ENCODE measurements at places on chromosomes 1 and 21.

DNA sequence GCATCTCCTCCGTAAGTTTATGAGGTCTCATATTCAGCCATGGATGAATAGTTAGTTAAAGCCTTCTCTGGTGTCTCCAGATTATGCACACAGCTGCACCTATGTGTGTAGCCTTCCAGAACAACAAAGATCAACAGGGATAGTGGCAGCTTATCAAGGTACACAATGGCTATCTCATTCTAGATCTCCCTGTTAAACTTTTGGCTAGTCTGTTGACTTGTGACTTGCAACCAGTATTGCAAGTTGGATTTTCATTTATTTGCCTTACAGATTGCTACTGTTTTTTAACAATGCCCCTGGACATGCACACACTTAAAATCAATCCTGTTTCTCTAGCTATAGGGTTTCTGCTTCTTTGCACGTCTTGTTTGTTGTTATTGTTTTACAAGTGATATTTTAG is 363.2 kb downstream of the OMA1 start:
- no peak overlapping the region for H3K4me3 ChIP-seq
- no peak overlapping the region for H3K27ac ChIP-seq
- DNase-seq = no peak
- H3K27me3 ChIP-seq = no peaks in the 10 kb centered on the region

GRCh38 chr1:239274242-239274830 is 112.0 kb upstream of the CHRM3 start:
- H3K27me3 ChIP-seq = no peaks in the 10 kb centered on the region
- DNase-seq = no peak
- H3K27ac ChIP-seq = no peak overlapping the region

DNA sequence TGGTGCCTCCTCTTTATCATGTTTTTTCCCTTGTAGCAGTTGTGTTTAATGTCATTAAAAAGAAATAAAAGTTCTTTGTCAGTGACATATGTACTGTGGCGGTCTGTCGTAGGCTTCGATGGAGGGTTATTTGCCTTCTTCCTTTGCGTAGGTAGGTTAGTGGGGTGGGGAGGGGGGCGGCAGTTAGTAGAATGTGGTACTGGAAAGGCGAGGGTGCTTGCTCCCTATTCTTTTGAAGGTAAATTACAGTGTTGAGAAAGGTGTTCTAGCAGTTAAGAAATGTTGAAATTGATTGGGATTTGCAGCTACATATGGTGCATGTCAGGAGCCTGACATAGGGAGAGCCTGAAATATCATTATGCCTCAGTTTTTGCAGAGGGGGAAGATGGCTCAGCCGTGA is 11.9 kb downstream of the FNDC5 start:
- DNase-seq = no peak
- H3K4me1 ChIP-seq = no peaks in the 10 kb centered on the region
- H3K27me3 ChIP-seq = no peaks in the 10 kb centered on the region
- H3K36me3 ChIP-seq = peaks cover 66% of the 10 kb centered on the region
- no peak overlapping the region for H3K27ac ChIP-seq
- H3K4me3 ChIP-seq = no peak overlapping the region

- no peaks in the 10 kb centered on the region for H3K27me3 ChIP-seq
- DNase-seq = no peak
- H3K27ac ChIP-seq = no peak overlapping the region
- no peaks in the 10 kb centered on the region for H3K36me3 ChIP-seq
- H3K4me1 ChIP-seq = no peaks in the 10 kb centered on the region
- H3K4me3 ChIP-seq = no peak overlapping the region
These were observed 299.4 kb upstream of the LYPLAL1 start for GRCh38 chr1:218874313-218874712.

GRCh38 chr1:54163051-54163450 is 10.3 kb upstream of the CDCP2 start:
- H3K27me3 ChIP-seq = no peaks in the 10 kb centered on the region

DNA sequence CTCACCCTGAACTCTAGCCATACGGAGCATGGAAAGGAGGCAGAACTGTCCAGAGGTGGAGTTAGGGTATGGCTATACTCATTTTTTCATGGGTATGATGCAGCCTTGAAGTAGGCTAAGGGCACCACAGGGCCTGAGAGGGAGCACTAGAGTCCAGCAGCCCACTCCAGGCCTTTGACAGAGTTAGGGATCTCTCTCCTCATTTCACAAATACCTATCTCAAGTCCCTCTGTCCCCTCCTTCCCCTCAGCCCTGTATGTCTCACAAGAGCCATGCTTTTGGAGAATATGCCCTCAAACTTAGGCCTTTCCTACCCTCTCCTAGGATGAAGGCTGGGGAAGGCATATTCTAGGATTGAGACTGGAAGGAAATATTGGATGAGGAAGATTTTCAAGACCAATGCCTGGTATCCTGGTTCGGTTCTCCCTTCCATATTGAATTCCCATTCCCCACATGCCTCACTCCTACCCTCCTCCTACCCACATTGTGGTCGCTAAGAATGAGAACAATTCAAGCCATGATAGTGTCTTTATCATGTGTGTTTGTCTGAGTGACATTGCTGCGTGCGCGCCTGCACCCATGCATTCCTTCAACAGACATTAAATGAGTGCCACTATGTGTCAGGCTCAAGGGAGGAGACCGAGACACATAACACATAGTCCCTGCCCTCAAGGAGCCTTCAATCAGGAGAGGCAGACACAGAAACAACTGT is 2.6 kb upstream of the NECTIN4 start:
- H3K27ac ChIP-seq = no peak overlapping the region
- H3K36me3 ChIP-seq = no peaks in the 10 kb centered on the region
- no peak for DNase-seq
- H3K4me3 ChIP-seq = no peak overlapping the region
- H3K27me3 ChIP-seq = no peaks in the 10 kb centered on the region

GRCh38 chr21:38538353-38538752 is 40.1 kb upstream of the ERG start:
- no peaks in the 10 kb centered on the region for H3K27me3 ChIP-seq
- H3K4me3 ChIP-seq = no peak overlapping the region
- no peaks in the 10 kb centered on the region for H3K36me3 ChIP-seq
- DNase-seq = no peak

DNA sequence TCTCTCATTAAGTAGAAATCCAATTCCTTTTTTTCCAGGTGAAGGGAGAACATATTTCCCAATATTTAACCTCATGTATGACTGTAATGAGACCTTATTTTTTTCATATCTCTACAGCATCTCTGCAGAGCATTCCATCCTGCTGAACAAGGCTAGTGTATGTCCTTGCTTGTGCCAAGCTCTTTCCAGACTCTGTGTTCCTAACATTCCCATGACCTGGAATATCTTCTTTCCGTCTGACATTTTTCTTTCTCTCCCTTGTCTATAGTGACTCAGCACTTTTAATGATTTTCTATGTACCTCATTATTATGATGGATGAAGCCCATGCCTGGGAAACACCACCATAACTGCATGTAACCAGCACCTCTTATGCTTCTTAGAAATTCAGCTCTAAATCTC is 278.3 kb upstream of the NRIP1 start:
- H3K4me3 ChIP-seq = no peak overlapping the region
- H3K27ac ChIP-seq = no peak overlapping the region
- no peaks in the 10 kb centered on the region for H3K27me3 ChIP-seq
- no peaks in the 10 kb centered on the region for H3K36me3 ChIP-seq
- no peak for DNase-seq

GRCh38 chr1:178055093-178055492 is 38.8 kb upstream of the RASAL2 start:
- H3K36me3 ChIP-seq = no peaks in the 10 kb centered on the region
- no peak for DNase-seq
- H3K4me1 ChIP-seq = peaks cover 5% of the 10 kb centered on the region
- H3K27ac ChIP-seq = no peak overlapping the region
- H3K4me3 ChIP-seq = no peak overlapping the region
- no peaks in the 10 kb centered on the region for H3K27me3 ChIP-seq

- no peak overlapping the region for H3K4me3 ChIP-seq
- H3K36me3 ChIP-seq = no peaks in the 10 kb centered on the region
- H3K27me3 ChIP-seq = no peaks in the 10 kb centered on the region
These were observed 336.0 kb downstream of the NUF2 start for GRCh38 chr1:163657719-163658118.

DNA sequence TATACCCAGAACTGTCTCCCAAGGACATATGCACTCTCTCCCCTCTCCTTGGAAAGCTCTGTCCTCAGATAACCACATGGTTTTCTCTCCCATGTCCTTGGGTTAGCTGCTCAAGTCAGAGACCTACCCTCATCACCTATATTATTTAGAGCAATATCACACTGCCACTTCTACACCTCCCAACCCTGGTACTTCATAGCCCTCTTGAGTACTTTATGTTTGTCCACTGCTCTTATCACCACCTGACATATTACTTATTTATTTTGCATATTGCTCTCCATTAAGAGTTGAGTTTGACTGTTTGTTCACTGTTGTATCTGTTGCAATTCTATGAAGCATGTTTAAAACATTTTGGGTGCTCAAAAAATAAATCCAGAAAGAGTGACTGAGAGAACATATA is 126.3 kb upstream of the ATP1B1 start:
- no peak for DNase-seq
- no peak overlapping the region for H3K4me3 ChIP-seq
- no peaks in the 10 kb centered on the region for H3K27me3 ChIP-seq
- H3K4me1 ChIP-seq = no peaks in the 10 kb centered on the region

- peak overlapping the region; percentile 46 for H3K27ac ChIP-seq
- H3K4me3 ChIP-seq = no peak overlapping the region
- H3K4me1 ChIP-seq = peaks cover 36% of the 10 kb centered on the region
- H3K36me3 ChIP-seq = no peaks in the 10 kb centered on the region
These were observed 17.6 kb downstream of the GPR137B start for GRCh38 chr1:236159704-236160539.

DNA sequence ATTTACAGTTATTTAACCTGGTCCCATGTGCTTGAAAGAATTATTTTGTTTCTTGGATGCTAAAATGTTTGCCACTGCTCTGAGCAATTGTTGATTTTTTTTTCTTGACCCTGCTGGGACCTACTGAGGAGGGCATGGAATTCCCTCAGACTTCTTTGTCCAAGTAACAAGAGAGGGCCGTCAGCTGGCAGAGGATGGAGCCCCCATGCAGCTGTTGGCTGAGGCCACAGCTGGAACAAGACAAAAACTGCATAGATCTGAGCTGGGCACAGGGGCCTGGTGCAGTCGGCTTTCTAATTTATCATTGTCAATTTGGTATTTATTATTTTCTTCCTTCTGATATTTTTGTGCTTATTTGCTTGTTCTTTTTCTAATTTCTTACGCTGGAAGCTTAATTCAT is 39.6 kb upstream of the ABCG1 start:
- H3K36me3 ChIP-seq = no peaks in the 10 kb centered on the region
- H3K4me3 ChIP-seq = no peak overlapping the region
- no peak for DNase-seq
- no peaks in the 10 kb centered on the region for H3K4me1 ChIP-seq
- no peaks in the 10 kb centered on the region for H3K27me3 ChIP-seq

GRCh38 chr1:17304826-17305175 is 3.2 kb upstream of the PADI4 start:
- H3K27me3 ChIP-seq = no peaks in the 10 kb centered on the region
- no peak overlapping the region for H3K27ac ChIP-seq
- H3K4me3 ChIP-seq = no peak overlapping the region
- no peaks in the 10 kb centered on the region for H3K4me1 ChIP-seq

GRCh38 chr1:90768098-90768497 is 51.0 kb upstream of the BARHL2 start:
- H3K27ac ChIP-seq = no peak overlapping the region
- no peaks in the 10 kb centered on the region for H3K27me3 ChIP-seq
- no peaks in the 10 kb centered on the region for H3K36me3 ChIP-seq
- no peak overlapping the region for H3K4me3 ChIP-seq

- DNase-seq = no peak
- peaks cover 25% of the 10 kb centered on the region for H3K4me1 ChIP-seq
These were observed 486 bp upstream of the DSTYK start for GRCh38 chr1:205211839-205212536.

DNA sequence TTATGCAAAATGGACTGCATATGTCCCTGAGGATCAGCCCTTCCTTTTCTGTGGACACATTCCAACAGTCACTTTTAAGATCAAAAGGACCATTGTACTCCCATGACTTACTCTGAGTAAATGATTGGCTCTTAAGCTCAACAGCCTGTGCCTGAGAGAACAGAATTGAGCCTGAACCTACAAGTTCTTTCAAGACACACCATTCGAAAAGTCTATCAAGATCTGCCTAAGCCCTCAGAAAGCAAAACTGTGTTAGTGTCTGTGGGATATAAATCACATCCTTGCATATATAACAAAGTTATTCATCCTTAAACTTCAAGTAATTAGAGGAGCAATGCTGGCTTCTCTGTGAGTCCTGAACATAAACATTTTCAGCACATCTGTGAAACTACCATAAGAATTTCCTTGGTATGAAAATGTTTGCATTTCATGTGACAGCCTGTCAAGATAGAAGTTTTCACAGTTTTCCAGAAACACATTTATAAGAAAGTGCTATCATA is 41.6 kb downstream of the PCNX2 start:
- no peaks in the 10 kb centered on the region for H3K4me1 ChIP-seq
- DNase-seq = no peak
- no peak overlapping the region for H3K4me3 ChIP-seq
- H3K27ac ChIP-seq = no peak overlapping the region

GRCh38 chr1:243346016-243346415 is 90.2 kb downstream of the SDCCAG8 start:
- no peaks in the 10 kb centered on the region for H3K27me3 ChIP-seq
- H3K27ac ChIP-seq = no peak overlapping the region
- peaks cover 4% of the 10 kb centered on the region for H3K36me3 ChIP-seq
- DNase-seq = no peak
- no peaks in the 10 kb centered on the region for H3K4me1 ChIP-seq

GRCh38 chr1:212771341-212771740 is 20.2 kb downstream of the NSL1 start:
- H3K27me3 ChIP-seq = no peaks in the 10 kb centered on the region
- H3K4me1 ChIP-seq = no peaks in the 10 kb centered on the region
- DNase-seq = no peak
- no peak overlapping the region for H3K27ac ChIP-seq

DNA sequence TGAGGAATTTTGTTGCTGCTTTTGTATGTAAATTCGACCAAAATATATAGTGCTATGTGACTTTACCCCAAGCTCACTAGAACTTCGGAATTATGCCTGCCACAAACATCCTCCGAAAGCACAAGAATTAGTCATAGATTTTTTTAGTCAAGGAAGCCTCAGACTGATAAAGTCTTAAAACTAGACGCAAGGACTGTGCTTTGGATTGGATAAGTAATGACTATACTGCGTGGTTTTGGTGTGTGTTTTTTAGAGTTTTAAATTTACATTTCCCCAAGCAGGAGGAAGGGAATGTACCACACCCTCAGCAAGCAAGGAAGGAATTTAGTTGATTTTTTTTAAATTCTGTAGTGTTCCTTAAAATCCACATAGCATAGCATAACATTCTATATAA is 10.3 kb downstream of the WLS start:
- DNase-seq = no peak
- no peaks in the 10 kb centered on the region for H3K27me3 ChIP-seq
- H3K27ac ChIP-seq = no peak overlapping the region
- H3K4me1 ChIP-seq = no peaks in the 10 kb centered on the region
- no peaks in the 10 kb centered on the region for H3K36me3 ChIP-seq
- no peak overlapping the region for H3K4me3 ChIP-seq

DNA sequence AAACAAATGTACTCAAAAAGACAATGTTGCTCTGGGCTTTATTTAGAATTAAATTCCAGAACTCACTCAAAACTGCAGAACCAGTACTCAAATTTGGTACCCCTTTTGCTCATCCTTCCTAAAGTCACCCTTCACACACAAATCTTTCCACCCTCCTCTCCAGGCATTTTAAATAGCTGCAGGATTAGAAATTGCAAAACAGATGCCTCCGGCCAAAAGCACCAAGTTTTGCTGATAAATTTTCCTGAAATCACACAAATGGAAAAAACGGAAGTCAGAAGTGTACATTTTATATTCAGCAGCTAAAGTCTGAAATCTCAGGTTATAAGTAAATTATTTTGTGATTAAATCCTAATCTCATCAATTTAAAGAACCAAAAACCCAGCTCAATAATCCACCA is 147.0 kb downstream of the NRIP1 start:
- no peak for DNase-seq
- no peak overlapping the region for H3K4me3 ChIP-seq
- H3K36me3 ChIP-seq = no peaks in the 10 kb centered on the region
- no peak overlapping the region for H3K27ac ChIP-seq
- no peaks in the 10 kb centered on the region for H3K4me1 ChIP-seq
